ENCODE measurements at places on chromosomes 12 and 14. TPM values are rescaled to one million over a fixed set of nuclear protein-coding genes. Genes with fewer than 3 reads are reported as not detected.
A peak's percentile ranks its signal among the peaks of the same experiment; 100 is the strongest.

GRCh38 chr12:31954925-31955858 lies 4.0 kb upstream of the RESF1 start:
- H3K4me3 ChIP-seq, result no peak overlapping the region
- peaks cover 14% of the 10 kb centered on the region for H3K36me3 ChIP-seq
- DNase-seq, result no peak
- H3K4me1 ChIP-seq, result peaks cover 12% of the 10 kb centered on the region

DNA sequence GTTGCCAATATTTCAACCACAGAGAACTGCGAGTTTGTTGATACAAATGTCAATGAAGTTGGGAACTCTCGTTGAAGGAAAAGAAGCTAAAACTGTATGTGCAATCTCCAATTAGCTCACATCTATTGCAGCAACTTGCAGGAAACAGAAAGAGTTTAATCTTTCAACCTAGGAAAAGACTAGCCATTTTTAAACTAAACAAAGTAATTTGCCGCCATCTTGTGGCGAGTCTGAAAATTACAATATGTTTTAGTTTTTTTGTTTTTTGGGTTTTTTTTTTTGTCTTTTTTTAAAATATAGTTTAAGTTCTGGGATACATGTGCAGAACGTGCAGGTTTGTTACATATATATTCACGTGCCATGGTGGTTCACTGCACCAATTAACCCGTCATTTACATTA lies 131.2 kb upstream of the FOXG1 start:
- H3K4me1 ChIP-seq, result no peaks in the 10 kb centered on the region
- H3K27me3 ChIP-seq, result no peaks in the 10 kb centered on the region
- DNase-seq, result peak; percentile 23
- no peaks in the 10 kb centered on the region for H3K36me3 ChIP-seq

GRCh38 chr12:106974511-106974910 lies 12.4 kb downstream of the MTERF2 start:
- H3K4me3 ChIP-seq, result no peak overlapping the region
- no peak overlapping the region for H3K27ac ChIP-seq
- DNase-seq, result no peak
- no peaks in the 10 kb centered on the region for H3K4me1 ChIP-seq

- peaks cover 2% of the 10 kb centered on the region for H3K27me3 ChIP-seq
- H3K4me1 ChIP-seq, result peaks cover 15% of the 10 kb centered on the region
- H3K36me3 ChIP-seq, result peaks cover 7% of the 10 kb centered on the region
Measured at GRCh38 chr12:14239350-14239934, 126.0 kb upstream of the ATF7IP start.

Gene IL26
- total RNA-seq, result not detected

- peaks cover 1% of the 10 kb centered on the region for H3K27me3 ChIP-seq
- DNase-seq, result no peak
- H3K4me3 ChIP-seq, result no peak overlapping the region
- H3K27ac ChIP-seq, result no peak overlapping the region
- no peaks in the 10 kb centered on the region for H3K4me1 ChIP-seq
Measured at GRCh38 chr12:50192908-50193307, 25.7 kb upstream of the CERS5 start.

Gene IFNG
- not detected for total RNA-seq

DNA sequence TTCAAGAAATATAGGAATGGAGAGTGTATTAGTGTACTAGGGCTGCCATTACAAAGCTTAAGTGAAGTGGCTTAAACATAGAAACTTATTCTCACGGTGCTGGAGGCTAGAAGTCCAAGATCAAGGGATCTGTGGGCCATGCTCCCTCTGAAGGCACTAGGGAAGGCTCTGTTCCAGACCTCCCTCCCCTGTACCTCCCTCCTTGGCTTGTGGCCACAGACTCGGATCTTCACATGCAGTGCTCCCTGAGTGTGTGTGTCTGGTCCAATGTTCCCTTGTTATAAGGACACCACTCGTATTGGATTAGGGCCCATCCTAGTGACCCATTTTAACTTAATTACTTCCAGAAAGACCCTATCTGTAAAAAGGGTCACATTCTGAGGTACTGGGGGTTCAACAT lies 225.6 kb downstream of the VRK1 start:
- no peak overlapping the region for H3K27ac ChIP-seq
- H3K36me3 ChIP-seq, result no peaks in the 10 kb centered on the region
- H3K4me1 ChIP-seq, result peaks cover 4% of the 10 kb centered on the region
- H3K27me3 ChIP-seq, result no peaks in the 10 kb centered on the region

DNA sequence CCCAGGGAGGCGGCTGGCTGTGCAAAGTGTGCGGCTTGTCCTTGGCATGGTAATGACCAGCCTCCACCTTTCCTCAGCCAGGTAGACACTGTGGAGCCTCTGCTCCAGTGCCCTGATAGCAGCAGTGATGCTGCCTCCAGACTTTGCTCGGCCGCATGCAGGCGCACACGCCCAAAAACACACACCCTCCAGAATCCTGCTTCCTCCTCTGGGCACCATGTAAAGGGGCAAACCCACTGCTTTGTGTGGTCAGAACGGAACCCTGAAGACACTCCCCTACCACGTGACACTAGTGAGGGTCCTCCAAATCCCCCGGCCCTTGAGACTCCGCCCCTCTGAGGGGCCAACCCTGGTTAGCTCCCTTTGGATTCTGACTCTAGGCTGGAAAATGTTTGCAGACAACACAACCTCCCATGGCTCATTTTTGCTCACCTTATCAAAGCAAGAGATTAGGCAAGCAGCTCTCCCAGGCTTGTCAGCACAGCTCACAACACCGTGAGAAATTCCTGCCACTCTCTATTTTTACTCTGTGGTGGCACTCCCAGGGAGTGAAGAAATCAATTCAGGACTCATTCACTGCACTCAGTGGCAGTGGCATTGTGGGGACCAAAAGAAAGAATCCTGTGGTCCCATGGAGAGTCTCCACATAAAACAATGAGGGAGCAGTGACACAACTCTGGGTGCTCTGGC lies 4.5 kb downstream of the KRT77 start:
- no peak overlapping the region for H3K27ac ChIP-seq
- no peaks in the 10 kb centered on the region for H3K4me1 ChIP-seq
- DNase-seq, result no peak
- H3K27me3 ChIP-seq, result peaks cover 7% of the 10 kb centered on the region

DNA sequence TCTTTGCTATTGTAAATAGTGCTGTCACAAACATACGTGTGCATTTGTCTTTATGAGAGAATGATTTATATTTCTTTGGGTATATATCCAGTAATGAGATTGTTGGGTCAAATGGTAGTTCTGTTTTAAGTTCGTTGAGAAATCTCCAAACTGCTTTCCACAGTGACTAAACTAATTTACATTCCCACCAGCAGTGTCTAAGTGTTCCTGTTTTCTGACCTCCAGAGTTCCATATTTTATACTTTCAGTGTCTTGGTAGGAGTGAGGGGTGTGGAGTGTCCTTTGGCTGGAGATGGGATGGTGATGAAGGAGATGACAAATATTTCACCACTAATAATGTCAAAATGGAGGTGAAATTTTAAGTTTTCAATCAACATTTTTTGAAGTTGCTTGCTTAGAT lies 86.4 kb downstream of the DACT1 start:
- H3K36me3 ChIP-seq, result no peaks in the 10 kb centered on the region
- H3K27ac ChIP-seq, result no peak overlapping the region
- no peak overlapping the region for H3K4me3 ChIP-seq
- peaks cover 2% of the 10 kb centered on the region for H3K27me3 ChIP-seq
- DNase-seq, result no peak
- peaks cover 3% of the 10 kb centered on the region for H3K4me1 ChIP-seq

DNA sequence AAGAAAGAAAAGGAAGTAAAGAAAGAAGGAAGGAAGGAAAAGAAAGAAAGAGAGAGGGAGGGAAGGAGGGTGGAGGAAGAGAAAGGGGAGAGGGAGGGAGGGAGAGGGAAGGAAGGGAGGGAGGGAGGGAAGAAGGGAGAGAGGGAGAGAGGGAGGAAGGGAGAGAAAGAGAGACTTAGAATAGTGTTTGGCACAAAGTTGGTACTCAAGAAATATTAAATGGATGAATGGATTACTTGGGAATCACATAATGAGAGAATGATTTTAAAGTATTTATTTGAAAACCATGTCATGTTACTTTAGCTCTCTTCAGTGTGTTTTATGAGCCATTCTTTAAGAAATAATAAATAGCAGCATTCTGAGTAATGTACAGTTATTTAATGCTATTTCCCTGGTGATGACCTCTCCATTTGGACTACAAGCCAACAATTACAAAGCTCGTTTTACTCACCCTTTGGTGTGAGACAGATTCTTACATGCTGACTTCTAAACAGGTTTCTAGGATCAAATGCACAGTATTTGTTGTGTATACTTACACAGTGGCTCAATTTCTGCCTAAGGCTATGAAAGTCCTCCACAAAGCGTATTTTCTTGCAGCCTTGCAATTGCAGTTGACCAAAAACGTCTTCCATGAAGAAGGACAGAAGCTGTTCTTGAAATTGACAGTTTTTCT lies 861 bp downstream of the IL26 start:
- H3K27me3 ChIP-seq, result no peaks in the 10 kb centered on the region
- H3K27ac ChIP-seq, result no peak overlapping the region
- H3K4me1 ChIP-seq, result peaks cover 11% of the 10 kb centered on the region
- H3K4me3 ChIP-seq, result no peak overlapping the region
- H3K36me3 ChIP-seq, result no peaks in the 10 kb centered on the region

- peaks cover 5% of the 10 kb centered on the region for H3K36me3 ChIP-seq
- H3K27me3 ChIP-seq, result peaks cover 10% of the 10 kb centered on the region
- H3K4me3 ChIP-seq, result no peak overlapping the region
Measured at GRCh38 chr12:591167-592023, 71.8 kb downstream of the NINJ2 start.

- H3K27ac ChIP-seq, result no peak overlapping the region
- H3K4me1 ChIP-seq, result no peaks in the 10 kb centered on the region
- no peak for DNase-seq
- H3K27me3 ChIP-seq, result no peaks in the 10 kb centered on the region
Measured at GRCh38 chr12:18296909-18297280, 35.6 kb downstream of the PIK3C2G start.

DNA sequence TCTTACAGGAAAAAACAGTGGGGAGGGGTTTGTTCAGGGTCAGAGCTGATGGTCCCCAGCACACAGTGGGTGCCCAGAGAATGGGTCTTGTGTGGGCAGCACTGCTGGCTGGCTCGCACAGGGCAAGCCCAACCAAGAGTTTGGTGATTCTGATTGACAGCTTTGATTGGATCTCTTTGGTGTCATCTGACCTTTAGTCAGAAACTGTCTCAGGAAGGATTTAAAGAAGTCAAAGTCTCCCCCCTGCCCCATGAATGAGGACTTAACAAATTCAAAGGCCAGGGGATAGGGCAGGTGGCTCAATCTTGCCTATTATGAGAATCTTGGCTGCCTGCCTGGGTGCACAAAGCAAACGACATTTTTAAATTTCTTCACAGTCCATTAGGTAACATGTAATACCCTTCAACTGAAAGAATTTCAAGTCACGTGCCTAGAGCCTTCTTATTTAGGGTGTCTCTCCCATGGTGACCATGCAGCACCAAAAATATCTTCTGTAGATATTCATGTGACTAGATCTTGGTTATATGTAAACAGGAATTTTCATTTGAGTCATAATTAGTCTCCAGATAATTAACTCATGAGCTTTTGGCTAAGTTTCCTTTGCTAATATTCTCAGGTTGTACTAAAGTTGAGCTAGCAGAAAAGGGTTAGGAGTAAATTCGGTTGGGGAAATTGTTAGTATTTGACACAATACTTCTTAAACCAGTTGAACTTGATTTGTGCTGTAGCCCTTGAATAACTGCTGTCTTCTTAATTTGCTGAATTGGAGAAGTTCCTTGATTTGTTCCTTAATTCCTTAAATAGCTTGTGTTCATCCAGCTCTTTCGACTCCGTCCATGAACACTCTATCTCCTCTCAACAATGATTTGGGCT lies 54.5 kb upstream of the HECTD1 start:
- no peaks in the 10 kb centered on the region for H3K36me3 ChIP-seq
- H3K4me3 ChIP-seq, result no peak overlapping the region
- H3K4me1 ChIP-seq, result peaks cover 2% of the 10 kb centered on the region

Gene PRKD1
- total RNA-seq, result 9.0 TPM

All from endothelial cell (in vitro differentiated cells).